Hippocampal formation (tissue), 2 donors: ENCODE measurements at places on chromosomes 6 and 20.

DNA sequence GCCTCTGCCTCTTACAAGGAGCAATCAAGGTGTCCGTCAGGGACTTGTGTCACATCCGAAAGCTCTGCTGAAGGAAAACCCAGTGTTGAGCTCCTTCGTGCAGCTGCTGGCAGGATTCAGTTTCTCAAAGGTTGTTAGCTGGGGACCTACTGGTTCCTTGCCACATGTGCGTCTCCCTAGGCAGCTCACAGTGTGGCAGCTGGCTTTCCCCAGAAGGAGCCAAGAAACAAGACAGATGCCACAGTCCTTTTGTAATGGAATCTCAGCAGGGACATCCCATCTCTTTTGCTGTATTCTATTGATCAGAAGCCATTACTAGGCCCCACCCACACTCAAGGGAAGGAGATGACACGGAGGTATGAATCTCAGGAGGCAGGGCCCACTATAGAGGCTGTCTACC lies 488.8 kb downstream of the CD83 start:
- no peak for DNase-seq

DNA sequence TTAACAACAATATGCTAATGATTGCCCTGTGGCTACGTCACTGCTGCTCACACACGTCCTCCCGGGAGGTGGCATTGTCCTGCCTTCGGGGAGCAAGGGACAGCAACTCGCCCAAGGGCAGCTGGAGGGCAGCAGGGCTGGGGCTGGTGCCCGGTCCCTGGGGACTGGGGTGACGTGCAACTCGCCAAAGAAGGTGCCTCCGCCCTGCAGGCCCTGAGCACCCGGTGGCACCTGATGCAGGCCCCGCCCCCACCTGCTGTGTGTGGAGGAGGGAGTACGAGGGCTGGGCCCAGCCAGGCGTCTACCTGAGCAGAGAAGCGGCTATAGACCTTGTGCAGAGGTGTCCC lies 64.8 kb upstream of the SLCO4A1 start:
- no peak for DNase-seq

DNA sequence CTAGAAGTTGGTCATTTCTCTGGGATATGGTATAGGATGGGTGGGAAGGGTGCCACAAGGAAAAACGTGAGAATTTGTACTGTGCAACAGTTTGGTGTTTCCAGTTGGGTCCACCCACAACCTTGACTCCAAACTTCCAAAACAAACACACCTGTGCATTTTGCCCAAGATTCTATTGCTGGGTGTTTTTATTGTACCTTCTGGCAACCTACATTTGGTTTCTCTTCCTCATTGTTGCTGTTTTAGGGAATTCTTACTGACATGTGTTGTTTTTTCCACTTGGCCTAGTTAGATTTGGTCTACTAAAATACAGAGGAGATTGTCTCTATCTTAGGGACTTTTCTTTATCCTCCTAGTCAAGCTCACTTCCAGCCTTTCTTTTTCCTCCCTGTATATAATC lies 16.7 kb downstream of the TULP4 start:
- no peak for DNase-seq

- DNase-seq = no peak
Observed at GRCh38 chr6:100808638-100809275, 72.4 kb downstream of the ASCC3 start.
